Pons (tissue), 1 donor: ENCODE measurements at places on chromosomes 6 and 20.

DNA sequence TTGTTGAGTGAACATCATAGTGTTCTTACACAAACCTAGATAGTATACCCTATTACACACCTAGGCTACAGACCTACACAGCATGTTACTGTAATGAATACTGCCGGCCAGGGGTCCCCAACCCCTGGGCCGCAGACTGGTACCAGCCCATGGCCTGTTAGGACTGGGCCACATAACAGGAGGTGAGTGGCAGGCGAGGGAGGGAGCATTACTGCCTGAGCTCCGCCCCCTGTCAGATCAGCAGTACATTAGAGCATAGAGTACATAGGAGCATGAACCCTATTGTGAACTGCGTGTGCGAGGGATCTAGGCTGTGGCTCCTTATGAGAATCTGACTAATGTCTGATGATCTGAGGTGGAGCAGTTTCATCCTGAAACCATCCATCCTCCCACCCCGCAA, 126.3 kb downstream of the PRND start:
- no peak for DNase-seq

DNA sequence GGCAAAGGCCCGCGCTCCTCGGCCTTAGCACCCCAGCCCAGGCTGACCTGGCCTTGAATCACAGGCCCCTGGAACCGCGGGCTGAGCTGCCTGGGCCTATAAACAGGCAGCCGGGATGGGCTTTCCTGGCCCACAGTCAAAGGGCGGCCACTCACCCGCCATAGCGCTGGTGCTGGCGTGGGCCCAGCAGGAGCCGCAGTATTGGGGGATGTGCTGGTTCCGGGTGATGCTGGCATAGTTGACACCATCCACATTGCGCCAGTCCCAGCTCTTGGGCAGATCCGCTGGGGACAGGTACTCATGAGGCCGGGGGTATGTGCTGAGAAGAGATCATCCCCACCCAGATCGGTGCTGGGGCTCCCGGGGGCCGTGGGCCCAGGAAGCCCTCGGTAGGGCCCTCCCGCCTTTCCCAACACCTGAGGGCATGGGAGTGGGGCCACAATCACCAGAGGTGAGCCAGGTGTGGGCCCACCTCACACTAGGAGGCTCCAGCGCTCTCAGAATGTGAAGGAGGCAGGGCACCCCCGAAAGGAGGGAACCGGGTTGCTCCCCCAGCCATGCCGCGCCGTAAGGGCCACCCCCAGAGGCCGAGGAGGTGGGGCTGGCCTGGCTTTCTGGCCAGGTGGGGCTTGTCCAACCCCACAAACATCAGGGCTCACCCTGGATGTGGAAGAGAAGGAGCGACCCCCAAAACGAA, 739 bp downstream of the CTSZ start:
- DNase-seq, result no peak

GRCh38 chr6:125041740-125042459, 79.7 kb downstream of the RNF217 start:
- no peak for DNase-seq

GRCh38 chr6:113383701-113384100, 473.4 kb upstream of the MARCKS start:
- no peak for DNase-seq

GRCh38 chr6:14310960-14311359, 193.4 kb downstream of the CD83 start:
- DNase-seq, result no peak

- no peak for DNase-seq
Measured at GRCh38 chr6:14146506-14147096, 29.0 kb downstream of the CD83 start.

DNA sequence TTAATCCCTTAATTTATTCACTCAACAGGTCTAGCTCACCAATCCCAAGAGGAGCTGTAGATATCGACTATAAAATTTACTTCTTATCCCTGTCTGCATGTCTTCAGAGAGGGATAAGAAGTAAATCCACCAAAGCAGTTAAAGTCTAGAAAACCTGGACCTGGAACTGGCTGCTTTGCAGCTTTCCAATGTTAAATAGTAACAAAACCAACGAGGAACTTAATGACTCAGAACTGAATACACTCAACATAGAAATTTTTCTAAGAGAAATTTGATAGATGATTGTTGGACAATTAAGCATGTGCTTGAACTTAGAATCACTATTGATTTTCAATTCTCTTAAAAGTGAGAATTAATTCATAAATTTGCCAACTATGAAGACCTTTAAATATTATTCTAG, 11.5 kb upstream of the TMEM244 start:
- DNase-seq, result no peak

- no peak for DNase-seq
Measured at GRCh38 chr6:8589941-8590729, 154.8 kb upstream of the SLC35B3 start.

- no peak for DNase-seq
Measured at GRCh38 chr6:44132476-44132875, 5.1 kb downstream of the TMEM63B start.

DNA sequence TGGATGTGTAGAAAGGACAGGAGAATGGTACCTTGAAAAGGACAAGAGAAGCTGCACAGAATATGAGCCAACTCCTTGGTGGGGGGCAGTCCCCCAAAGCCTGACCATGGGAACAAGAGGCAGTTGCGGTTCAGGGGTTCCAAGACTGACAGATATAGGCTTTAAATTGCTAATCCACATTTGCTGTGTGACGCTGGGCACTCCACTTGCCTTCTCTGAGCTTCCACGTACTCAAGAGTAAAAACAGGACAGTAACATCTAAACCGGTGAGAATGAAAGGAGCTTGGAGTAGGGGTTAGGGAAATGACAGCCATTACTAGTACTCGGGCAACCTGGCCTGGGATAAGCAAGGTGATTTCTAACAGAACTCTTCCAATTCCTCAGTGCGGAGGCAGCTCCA, 57.9 kb upstream of the LRFN2 start:
- no peak for DNase-seq

- no peak for DNase-seq
Measured at GRCh38 chr20:53592992-53593465, 610 bp downstream of the ZNF217 start.

GRCh38 chr6:67811239-67812037, 823.6 kb upstream of the ADGRB3 start:
- no peak for DNase-seq
